ENCODE measurements at places on chromosomes 7 and 10.

- no peak for DNase-seq
Measured at GRCh38 chr7:1274876-1275375, 42.3 kb downstream of the UNCX start.

DNA sequence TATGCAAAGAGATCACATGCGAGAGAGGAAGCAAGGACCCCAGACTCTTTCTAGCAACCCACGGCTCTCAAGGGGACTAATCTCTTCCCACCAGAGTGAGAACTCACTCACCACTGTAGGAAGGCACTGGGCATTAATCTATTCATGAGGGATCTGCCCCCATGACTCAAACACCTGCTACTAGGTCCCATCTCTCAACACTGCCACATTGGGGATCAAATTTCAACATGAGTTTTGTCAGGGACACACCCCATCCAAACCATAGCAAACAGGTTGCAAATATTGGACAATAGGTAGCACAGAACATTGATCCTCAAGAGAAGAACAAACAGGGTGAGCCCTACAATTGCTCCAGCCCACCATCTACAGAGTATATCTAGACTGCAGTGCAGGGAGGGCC is 740.6 kb downstream of the LRMDA start:
- DNase-seq, result no peak

DNA sequence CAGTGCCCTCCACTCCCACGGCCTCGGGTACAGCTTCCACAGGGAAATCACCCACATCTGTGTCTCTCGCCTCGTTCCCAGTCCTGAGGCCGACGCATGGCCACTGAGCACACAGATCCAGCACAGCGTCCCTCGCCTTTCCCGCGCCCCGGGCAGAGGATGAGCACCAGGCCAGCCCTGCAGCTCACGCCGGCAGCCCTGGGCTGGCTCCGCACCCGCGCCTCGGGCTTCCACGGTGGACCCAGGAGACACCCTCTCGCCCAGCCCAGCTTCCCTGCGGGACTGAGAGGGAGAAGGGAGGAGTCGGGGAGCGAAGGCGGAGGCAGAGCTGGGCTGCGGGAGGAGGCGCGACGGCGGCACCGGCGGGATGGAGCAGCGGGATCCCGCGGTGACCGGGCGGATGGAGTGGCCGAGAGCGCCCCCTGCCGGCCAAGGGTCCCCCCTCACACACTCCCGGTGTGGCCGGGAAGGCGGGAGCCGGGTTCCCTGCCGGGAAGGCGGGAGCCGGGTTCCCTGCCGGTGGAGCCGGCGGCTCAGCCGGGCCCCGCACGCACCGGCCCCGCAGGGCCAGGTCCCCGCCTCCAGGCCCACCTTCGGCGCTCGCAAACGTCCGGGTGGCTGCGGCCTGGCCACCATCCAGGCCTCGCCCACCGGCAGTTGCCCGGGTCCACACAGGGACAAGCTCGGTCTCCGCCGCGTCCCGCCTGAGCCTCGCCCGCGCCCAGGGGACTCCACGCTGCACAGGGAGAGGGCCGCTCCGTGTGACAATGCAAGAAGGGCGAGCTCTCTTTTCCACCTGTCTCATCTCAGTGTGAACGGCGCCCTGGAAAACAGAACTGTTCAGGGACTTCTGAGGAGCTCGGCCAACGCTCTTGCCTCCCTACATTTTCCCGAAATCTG is 110.3 kb upstream of the LANCL2 start:
- no peak for DNase-seq

- no peak for DNase-seq
Measured at GRCh38 chr10:29613791-29614190, 21.0 kb downstream of the SVIL start.

DNA sequence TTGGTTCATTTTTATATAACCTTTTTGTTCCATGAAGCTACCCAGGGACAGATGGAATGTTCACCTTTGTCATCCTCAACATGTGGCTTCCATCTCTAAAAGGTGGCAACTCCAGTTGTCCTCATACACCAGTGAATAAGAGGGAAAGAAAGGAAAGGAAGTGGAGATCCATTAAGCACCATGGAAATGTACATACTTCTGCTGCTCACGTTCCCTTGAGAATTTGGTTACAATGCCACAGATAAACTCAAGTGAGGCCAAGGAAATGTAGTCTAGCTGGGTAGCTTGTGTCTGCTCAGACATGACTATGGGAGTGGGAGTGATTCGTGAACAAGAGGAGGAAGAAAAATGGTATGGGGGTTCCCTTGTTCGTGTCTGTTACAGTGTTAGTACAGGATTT is 237.1 kb upstream of the FAM3C start:
- no peak for DNase-seq

GRCh38 chr10:76388321-76389023 is 957.0 kb downstream of the LRMDA start:
- DNase-seq, result no peak

DNA sequence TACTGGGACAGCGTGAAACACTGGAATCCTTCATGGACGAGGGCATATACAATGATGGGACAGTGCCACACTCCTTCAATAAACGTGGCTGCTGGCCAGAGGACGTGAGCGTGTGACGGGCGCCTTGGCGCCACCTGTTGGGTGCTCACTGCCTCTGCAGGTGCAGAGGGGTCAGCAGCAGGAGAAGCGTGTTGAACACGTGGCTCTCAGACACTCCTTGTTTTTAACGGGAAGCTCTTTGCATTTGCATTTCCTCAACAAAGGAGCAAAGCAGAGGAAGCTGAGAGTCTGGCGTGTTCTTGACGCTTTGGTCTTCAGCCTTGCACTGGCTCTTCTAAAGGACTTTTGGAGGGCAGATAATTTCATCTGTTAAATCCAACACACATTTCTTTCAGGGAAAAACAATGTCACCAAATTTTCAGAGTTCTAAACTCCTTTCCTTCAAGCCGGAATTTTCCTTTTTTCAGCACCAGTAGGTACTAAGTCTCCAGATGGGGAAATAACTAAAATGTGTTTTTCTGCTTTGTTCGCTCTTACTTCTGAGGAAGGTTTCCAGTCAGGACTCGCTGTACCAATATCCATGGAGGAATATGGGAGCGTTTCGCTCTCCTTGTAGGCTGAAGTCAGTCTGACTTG is 2.9 kb upstream of the GET4 start:
- peak; percentile 77 for DNase-seq

DNA sequence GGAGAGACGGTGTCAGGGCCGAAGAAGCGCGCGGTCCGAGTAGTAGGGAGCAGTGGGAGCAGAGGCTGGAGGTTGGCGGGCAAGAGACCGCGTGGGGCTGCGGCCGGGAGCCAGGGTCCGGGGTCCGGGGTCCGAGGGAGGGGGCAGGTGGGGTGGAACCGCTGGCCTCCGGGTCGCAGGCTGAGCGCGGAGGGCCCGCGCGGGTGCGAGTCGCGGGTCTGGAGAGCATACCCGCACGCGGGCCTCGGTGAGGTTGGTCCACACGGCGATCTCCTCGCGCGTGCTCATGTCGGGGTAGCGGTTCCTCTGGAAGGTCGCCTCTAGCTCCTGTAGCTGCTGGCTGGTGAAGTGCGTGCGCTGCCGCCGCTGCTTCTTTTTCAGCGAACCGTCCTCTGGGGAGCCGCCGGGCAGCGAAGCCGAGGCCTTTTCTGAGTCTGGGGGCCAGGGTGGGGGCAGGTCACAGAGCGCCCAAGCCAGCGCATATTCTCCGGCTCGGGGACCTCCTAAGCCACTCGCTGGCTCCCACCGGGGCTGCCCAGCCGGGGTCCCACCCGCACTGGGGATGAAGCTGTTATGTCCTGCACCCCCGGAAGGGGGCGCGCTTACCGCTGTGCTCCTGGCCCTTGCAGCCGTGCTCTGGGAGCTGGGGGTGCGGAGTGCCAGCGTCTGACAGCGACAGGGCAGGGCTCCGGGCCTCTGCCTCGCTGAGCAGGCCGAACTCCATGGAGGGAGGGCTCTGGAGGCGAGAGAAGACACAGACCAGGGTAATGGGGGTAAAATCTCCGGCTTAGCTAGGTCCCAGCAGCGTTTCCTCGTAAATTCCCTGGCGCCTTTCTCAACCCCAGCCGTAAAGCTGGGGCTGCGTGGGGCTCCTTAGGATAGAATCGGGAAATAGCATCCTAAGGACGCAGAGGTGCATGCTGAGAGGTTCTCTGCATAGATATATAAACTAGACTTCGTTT is 5.5 kb downstream of the ELOVL3 start:
- DNase-seq, result peak; percentile 43

- DNase-seq, result no peak
Measured at GRCh38 chr10:126558881-126559280, 111.6 kb downstream of the C10orf90 start.

DNA sequence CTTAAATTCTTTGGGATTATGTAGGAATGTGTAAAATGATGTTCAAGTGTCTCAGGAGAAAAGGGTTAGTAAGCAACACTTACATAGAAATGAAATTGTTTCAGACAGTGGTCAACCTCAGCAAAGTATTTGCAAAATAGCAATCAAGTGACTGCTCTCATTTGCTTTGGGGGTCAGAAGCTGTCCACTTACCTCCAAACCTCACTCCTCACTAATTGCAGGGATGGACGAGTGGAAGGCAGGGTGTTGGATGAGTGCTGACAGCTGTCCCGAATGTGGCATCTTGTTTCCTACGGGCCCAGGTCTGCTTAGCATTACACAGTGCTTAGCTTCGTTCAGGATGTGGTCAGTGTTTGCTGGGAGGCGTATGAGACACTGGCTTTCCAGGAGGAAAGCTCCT is 437.0 kb downstream of the SUGCT start:
- DNase-seq, result no peak

GRCh38 chr7:37508118-37508517 is 59.5 kb upstream of the ELMO1 start:
- DNase-seq, result no peak

- no peak for DNase-seq
Measured at GRCh38 chr7:12641196-12641595, 46.2 kb upstream of the ARL4A start.

DNA sequence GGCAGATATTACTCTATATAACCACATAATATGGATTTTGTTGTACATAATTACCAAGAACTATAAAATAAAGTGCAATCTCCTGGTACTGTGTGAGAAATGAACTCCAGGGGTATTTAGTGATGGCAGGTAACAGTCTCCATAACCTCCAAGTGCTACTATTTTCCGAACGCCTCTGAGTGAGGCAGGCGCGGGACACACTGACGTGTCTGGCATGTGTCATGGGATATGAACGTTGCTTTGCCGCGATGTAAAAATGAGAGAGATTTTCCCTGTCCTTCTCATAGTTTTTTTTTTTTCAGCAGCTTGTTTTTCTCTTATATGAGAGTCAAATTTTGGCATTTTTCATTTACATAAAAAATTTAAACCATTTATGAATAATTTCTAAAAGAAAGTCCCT is 3.6 kb downstream of the ADARB2 start:
- no peak for DNase-seq

DNA sequence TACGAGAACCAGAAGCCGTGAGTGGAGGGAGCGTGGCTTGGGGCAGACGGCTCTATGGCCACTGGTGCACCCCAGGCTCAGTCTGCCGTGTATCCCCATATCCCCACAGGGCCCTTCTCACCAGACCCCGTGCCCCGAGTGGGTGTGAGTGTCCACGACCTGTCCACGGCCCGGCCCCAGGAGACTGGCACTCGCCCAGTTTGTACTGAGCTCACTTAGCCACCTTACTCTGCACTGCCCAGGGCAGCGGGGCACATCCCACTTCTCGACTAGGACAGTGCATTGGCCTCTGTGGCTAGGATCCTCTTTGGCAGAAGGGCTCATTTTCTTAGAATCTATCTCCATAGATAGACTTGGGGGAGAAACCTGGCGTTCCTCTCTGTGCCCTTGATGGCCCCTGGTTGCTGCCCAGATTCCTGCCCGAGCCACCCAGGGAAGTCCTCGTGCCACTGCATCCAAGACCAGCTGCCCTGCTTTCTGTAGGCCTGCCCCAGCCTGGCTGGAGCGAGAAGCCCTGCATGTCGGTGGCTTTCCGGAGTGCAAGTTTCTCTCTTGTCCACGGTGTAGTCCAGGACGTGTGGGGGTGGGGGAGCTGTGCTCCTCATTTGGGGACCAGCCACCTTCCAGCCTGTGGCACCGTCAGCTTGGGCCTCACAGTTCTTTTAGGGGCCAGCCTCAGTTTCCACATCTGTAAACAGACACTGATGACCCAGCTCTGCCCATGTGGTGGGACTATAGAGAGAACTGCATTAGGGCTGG is 11.9 kb downstream of the TMEM120A start:
- DNase-seq, result no peak

GRCh38 chr10:32341596-32341995 is 5.4 kb downstream of the EPC1 start:
- no peak for DNase-seq

DNA sequence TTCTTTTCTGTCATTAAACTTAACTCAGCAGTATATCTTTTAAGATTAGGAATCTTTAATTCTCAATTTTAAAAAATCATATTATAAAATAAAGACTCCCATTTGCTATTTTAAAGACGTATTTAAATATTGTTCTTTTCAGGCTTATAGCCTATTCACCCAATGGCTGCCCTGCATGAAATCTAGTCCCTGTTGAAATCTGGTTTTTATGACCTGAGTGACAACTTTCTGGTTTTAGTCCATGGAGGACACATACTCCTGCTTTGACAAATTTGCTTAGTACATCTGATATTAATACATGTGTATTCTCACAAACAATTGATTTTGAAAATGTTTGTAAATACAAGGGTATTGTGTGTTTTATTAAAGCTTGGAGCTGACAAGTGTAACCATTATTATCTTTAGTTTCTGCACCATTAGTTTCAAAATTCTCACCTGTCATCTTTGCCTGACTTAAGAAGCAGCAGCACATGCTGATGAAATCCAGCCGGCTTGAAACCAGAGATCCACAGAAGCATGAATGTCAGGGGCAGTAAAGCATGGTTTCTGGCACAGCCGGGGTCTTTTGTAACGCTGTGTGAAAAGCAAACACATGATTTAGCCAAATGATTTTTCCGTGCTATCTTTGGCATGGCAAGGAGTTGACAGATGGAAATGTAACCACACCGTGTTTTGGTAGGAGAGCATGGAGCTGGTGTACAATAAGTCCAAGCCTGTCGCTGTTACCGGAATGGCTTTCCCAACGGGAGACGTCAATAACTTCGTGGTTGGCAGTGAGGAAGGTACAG is 262.8 kb downstream of the DYNC1I1 start:
- no peak for DNase-seq

- DNase-seq, result no peak
Measured at GRCh38 chr10:54063514-54063913, 737.5 kb downstream of the PCDH15 start.

- no peak for DNase-seq
Measured at GRCh38 chr10:129811208-129811607, 152.9 kb downstream of the EBF3 start.

DNA sequence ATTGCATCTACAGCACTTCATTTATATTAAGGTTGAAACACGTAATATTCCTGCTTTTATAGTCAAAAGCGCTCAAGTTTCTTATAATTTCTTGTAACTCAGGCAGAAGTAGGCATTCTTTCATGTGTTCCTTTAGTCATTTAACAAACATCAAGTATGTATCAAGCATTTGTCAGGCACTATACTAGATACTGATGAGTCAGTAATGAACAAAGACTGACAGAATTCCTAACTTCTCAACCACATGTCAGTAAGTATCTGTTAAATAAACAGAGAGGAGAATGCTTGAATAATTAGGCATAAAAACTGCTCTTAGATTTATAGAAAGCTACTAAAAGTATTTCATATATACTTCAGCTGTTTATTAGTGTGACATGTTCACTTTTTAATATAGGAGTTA is 9.9 kb downstream of the CRPPA start:
- no peak for DNase-seq
